CD4-positive, alpha-beta T cell treated with Interleukin-6 at 100 ng/mL for 8 hours (primary cell): ENCODE measurements at places on chromosomes 3 and 15.

DNA sequence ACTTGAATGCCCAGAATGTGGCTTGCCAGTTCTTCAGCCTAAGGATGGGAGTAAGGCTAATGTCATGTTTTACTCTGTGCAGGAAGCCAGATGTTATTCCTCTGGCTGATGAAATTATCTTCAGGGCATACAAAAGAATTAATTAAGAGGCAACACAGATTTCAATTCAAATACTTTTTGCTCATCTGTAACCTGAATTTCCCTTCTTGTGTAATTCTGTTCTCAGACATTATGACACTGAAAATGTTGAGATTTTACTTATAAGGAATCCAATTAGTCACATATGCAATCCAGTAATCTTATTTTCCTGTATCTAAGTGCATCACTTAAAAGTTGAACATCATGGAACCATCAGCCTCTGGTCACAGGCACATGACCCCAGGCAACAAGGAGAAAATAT, 136.5 kb downstream of the CPNE4 start:
- no peak for DNase-seq

DNA sequence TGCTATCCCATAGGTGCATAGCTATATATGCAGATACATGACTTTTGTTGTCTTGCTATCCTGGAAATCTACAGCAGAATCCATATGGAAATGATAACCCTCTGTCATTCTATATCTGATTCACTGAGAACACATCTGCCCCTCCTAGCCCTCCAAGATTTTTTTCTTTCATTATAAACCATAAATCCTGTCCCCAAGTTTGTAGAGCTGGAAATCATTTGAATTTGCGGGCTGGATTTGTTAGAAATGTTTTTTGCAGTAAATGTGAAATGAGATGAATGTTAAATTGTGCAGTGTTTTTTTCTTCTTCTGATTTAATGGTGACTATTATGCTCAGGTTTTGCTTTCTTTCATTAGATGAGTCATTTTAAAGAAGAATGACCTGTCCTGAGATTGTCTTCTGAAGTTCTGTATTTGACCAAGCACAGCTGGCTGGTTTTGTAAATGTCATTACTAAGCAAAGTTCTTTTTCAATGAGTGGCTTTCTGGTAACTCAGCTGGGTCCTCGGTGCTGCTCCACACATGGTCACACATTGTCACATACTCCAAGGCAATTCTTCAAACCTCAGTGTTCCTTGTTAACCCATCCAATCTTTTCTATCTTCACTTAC, 25.3 kb upstream of the ABHD17C start:
- no peak for DNase-seq

GRCh38 chr3:132038198-132038825, 3.5 kb upstream of the CPNE4 start:
- no peak for DNase-seq

- DNase-seq: no peak
Observed at GRCh38 chr3:4895838-4896237, 83.4 kb upstream of the BHLHE40 start.

GRCh38 chr15:38062696-38063095, 128.3 kb downstream of the TMCO5A start:
- no peak for DNase-seq

DNA sequence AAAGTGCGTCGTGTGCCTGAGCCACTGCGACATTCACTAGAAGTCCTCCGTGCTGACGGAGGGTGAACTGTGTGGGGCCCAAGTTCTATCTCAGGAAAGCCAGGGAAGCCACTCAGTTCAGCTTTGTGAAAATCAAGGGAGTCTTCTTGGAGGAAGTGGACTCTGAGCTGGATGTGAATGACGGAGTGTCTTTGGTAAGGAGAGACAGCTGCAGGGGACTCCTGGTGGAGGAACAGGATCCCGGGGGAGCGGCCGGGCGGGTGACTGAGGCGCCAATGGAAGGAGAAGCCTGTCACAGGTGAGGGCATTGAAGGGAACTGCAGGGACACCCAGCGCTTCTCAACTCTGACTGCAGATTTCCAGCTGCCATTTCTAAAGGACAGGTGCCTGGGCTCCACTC, 75.6 kb downstream of the APBA2 start:
- DNase-seq: no peak

DNA sequence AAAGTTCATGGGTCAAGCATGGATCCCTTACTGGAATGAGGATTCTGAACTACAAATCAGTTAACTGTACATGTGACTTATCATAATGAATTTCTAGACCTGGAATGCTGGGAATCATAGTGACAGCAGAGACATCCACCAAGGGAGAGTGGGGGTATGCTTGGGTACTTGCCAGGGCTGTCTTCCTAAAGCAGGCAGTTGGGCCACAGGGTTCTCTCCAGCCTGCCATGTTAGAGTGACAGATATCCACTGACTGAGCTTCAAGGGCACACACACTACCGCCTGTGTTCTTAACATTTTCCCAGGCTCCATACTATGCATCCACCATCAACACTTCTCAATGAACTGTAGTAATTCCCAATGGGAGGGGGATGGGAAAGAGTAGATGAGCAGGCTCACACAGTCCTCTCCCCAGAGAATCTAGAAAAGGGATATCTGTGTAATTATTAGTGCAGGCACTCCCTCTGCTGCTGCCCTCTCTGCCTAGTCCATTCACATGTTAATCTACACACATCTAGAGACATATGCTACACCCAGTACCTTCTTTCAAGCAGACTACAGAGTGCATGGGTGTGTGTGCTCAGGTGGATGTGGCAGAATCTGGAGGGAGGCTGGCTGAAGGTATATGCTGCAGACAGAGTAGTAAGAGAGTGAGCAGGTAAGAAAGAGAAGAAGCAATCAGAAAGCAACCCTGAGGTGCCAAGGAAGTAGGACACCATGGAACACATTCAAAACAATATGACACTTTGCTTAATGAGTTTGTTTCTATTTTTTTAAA, 3.7 kb downstream of the FSTL1 start:
- no peak for DNase-seq

GRCh38 chr3:72459588-72459987, 388.7 kb downstream of the SHQ1 start:
- no peak for DNase-seq

GRCh38 chr3:5523125-5523524, 335.6 kb downstream of the EDEM1 start:
- DNase-seq: no peak

- no peak for DNase-seq
Observed at GRCh38 chr3:44365952-44366351, 27.4 kb downstream of the TCAIM start.

GRCh38 chr3:168981396-168981795, 682.1 kb downstream of the MECOM start:
- no peak for DNase-seq

DNA sequence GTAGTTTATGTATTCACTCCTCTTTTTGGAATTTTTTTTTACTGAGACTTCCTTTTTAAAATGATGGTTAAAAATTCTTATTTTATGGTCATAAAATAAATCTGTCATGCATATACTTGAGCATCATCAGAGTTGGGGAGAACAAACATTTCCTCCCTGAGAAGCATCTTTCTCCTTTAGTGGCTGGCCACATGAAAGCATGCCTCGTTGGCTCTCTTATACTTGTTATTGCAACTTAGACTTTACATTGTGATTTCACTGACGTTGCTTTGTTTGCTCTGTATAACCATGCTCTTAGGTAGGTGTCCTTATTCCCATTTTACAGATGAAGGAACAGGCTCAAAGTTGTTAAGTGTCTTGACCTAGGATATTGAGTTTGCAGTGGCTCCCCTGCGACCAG, 18.1 kb downstream of the BBX start:
- DNase-seq: no peak

GRCh38 chr3:191282251-191283185, 46.7 kb upstream of the CCDC50 start:
- no peak for DNase-seq

GRCh38 chr15:65956307-65956706, 87.0 kb downstream of the RAB11A start:
- DNase-seq: no peak

- DNase-seq: no peak
Observed at GRCh38 chr3:181726351-181727330, 14.9 kb downstream of the SOX2 start.

DNA sequence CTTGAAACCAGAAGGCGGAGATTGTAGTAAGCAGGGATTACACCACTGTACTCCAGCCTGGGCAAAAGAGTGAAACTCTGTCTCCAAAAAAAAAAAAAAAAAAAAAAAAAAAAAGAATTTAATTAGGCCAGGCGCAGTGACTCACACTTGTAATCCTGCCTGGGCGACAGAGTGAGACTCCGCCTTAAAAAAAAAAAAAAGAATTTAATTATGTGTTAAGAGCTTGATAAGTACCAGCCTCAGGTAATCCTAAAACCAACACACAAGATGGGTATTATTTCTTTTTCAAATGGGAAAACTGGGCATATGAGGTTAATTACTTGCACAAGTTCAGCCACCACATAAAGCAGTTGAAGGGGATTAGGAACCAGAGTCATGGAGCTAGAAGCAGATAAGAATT, 49.0 kb downstream of the PBRM1 start:
- no peak for DNase-seq

GRCh38 chr3:142656575-142656974, 60.4 kb downstream of the PLS1 start:
- no peak for DNase-seq

- no peak for DNase-seq
Observed at GRCh38 chr3:112817271-112817670, 29.4 kb downstream of the CD200R1L start.

DNA sequence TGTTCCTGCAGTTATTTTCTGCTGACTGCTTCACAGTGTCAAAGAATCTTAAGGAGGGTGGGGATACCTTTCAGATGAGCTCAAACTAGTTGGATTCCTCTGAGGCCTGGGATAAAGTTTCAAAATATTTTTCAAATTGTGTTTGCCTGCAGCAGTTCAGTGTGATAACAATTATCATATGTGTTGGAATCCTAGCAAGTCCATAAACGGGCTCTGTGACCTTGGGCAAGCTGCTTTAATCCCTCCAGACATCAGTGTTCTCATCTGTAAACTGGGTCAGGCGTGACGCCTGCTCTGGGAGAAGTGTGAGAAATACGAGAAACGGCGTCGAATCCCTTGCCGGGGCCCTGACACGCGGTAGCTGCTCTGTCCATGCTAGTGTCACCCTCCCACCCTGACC, 153.5 kb downstream of the UACA start:
- no peak for DNase-seq

DNA sequence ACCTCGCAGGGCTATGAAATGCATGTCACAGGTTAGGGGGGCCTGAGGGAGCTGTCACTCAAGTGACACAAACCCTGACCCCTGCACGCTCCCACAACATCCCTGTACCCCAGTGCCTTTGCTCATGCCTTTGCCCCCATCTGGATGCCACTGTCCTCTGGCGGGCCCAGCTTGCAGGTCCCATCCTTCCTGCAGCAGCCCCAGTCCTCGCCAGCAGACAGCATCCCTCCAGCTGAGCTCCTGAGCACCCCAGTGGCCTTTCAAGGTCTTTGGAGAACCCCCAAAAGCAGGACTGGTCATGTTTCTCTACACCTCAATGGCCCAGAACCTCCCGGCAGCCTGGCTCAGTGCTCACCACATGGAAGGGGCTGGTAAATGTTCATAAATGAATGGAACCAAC, 170.4 kb downstream of the ADAMTS17 start:
- DNase-seq: no peak

GRCh38 chr3:101262393-101263240, 57.8 kb downstream of the IMPG2 start:
- DNase-seq: no peak

GRCh38 chr3:77859156-77859555, 819.3 kb downstream of the ROBO2 start:
- no peak for DNase-seq

- no peak for DNase-seq
Observed at GRCh38 chr3:122602011-122602710, 24.7 kb downstream of the PARP15 start.

- DNase-seq: no peak
Observed at GRCh38 chr15:66588971-66589370, 23.2 kb upstream of the LCTL start.

DNA sequence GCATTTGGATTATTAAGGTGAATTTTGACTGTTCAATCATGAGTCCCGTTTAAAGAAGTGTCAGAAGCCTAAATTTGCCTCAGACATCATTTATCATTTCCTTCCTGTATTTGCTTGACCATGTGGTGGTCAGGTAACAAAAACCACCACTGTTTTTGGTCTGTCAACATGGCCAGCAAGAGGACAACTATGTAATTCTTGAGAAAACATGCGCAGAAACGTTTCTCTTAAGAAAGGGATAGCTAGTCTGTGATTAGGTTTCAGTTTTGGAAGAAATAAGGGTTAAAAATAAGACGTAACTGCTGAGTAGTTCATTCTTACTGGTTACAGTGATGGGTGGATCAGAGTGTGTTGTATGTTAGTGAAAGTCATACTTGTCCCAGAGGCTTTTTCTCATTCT, 204.5 kb downstream of the AKAP13 start:
- DNase-seq: no peak

DNA sequence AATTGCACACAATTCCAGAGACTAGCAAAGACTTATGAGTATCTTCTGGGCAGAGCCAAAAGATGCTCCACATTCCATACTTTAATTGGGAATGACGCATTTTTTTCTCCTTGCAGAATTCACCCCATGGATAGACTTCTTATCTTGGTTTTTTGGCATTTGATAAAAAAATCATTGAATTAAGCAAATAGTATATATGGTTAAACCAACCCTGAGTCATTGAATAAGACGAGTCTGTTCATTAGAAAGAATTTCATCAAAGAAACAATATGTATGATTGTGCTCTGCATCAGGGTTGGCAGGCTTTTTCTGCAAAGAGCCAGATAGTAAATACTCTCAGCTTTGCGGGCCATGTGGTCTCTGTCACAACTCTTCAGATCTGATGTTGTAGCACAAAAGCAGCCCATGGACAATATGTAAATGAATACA, 9.2 kb upstream of the PDZRN3 start:
- no peak for DNase-seq

- no peak for DNase-seq
Observed at GRCh38 chr3:156174229-156174847, 54.0 kb downstream of the KCNAB1 start.

DNA sequence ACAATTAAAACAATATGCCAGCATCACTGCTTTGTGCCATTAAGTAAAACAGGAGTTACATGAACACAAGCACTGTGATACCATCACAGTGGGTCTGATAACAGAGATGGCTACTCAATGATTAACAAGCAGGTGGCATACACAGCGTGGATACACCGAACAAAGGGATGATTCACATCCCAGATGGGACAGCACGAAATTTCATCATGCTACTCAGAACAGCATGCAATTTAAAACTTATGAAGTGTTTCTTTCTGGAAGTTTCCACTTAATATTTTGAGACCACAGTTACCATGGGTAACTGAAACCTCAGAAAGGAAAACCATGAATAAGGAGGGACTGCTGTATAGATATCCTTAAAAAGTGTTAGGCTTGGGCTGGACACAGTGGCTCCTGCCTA, 44.5 kb downstream of the SLC24A1 start:
- DNase-seq: no peak
